ENCODE measurements at places on chromosomes 6 and 20.

DNA sequence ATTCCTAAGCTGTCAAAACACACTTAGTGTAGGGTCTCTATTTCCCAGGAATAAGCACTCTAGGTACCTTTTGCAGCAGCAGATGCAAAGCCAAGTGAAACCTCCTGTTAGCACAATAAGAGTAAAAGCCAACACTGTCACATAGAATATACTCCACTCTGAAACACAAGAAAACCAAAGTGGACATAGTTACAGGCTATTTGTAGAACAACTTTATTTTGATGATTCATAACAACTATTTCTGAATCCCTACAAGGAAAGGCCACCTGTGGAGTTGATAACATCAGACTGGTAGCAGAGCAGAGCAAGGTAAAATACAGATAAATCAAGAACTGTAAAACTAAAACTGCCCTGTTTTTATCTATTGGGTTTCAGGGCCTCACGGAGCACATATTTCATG, 59.7 kb downstream of the ALDH5A1 start:
- DNase-seq: no peak

DNA sequence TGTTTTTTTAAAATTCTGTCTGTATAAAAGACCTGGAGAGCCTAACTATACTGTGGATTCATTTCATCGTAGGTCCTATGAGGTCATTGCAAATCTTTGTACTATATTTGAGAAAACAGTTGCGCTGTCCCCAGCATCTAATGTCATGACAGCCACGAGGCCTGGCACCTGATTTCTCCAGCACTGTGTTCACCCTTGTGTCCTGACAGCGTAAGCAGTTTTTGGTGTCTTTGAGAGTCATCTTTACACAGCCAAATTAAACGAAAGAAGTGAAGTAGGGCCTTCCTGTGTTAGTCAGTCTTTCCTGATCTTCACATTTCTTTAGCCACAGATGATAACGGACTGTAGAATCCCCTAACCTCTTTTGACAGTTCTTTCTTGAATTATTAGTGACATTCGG, 70.6 kb upstream of the PHACTR2 start:
- no peak for DNase-seq

DNA sequence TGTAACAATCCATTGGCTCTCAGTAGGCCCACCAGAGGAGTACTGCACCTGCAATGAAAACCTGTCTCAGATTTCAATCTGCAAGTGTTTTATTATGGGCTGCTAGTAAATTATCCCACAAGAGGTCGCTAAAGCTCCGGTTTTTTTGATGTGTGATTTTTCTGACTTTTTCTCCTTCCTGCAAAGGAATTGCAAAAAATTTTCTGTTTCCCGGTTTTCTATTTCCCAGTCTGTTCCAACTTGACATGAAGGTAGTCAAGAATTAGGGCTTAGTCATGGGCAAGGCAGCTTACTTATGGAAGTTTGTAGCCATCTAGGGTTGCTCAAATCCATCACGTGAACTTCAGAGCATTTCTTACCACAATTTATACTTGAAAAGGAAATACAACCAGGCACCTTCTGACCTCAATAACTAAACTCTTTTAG, 38.5 kb upstream of the AHI1 start:
- DNase-seq: no peak

DNA sequence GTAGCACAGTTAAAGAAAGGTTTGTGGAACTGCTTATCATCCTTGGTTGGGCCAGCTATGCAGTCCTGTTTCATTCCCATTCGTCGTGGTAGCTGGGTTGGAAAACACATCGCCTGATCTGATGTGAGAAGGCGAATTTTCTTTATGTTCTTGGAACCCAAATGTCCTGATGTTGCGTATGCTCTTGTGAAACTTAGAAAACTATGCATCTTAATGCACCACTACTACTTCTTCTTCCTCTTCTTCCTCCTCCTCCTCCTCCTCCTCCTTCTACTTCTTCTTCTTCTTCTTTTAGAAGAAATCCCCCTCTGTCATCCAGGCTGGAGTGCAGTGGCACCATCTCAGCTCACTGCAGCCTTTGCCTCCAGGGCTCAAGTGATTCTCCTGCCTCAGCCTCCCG, 381.6 kb downstream of the UTRN start:
- DNase-seq: no peak

GRCh38 chr6:146719387-146719786, 120.6 kb downstream of the ADGB start:
- DNase-seq: no peak
